ENCODE measurements at places on chromosomes 7 and 10.

DNA sequence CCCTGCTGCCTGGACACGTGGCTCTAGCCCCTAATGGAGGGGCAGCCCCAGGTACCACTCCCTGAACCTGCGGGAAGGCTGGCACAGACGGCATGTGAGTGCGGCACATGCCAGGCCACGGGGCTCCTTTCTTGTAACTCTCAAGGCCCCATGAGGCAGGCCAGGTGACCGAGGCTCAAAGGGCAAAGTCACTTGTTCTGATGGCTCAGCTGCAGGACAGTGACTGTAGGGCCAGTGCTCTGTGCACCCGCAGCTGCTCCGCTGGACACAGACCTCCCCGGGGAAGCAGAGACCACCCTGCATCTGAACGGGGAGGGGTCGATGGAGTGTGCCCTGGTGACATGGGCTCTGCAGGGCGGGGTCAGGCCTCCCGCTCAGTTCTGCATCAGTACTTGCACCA, 55.3 kb downstream of the PTPRE start:
- no peak for DNase-seq

DNA sequence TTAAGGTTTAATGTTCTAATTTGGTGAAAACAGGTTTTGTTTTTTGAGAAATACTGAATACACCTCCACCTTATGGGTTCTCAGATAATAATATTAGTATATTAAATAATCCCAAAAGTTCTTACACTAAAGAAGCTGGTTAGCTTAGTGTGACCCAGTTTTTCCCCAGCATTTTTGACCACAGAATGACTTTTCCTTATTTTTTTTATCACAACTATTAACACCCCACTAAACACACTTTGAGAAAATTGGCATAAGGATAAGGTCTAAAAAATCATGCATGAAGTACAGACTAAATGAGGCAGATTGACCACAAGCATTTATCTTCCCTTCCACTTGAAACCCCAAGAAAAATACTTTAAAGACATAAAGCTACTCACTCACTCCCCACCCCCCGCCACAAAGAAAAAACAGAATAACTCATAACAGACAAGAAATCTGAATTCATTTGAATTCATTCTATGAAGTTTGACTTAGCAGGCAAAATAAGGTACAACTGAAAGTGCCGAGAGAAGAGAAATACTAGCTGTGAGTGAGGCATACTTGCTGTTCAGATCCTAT, 49.7 kb upstream of the WNT16 start:
- no peak for DNase-seq

DNA sequence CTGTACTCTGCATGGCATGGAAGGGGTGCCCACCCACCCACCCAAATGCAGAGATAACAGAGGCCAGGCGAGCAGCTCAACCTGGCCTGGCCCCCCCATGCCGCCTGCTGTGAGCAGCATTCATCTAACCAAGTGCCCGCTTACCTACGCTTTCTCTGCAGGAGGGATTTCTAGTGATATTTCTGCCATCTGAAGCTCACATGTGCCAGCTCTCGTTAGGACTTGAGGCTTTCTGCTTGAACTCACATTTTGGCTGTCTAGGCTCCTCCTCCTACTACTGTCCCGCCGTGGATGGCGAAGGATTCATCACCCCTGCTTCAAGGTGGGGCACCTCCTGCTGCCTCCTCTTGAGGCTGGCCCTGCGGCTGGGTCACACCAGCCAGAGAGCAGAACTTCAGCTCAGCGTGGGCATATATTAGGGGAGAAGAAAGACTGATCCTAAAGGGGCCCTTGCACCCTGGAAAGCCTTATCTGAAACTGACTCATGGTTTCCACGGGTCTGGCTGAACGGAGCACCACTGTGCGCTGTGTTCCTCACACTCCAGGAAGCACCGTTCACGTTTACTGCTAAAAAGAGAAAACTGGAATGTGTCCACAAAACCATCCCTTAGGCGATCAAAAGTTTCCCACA, 45.5 kb downstream of the CTBP2 start:
- peak; percentile 62 for DNase-seq

DNA sequence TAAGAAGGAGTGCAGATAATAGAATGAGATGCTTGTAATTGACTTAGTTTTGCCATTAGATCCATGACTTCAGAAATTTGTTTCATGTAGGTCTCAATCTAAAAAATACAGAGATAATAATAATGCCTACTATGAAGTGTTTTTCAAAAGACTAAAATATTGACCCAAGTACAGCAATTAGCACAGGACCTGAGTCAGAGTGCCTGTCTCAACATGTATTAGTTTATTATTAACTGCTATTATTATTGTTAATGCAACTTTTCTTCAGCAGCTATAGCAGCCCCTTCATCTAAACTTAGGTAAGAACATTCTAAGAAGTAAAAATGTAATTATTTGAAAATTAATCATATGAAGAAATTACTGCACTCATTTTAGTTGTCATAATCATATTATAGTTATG, 82.9 kb upstream of the HGF start:
- no peak for DNase-seq

- no peak for DNase-seq
These were observed 61.5 kb downstream of the LANCL2 start for GRCh38 chr7:55426676-55427075.

DNA sequence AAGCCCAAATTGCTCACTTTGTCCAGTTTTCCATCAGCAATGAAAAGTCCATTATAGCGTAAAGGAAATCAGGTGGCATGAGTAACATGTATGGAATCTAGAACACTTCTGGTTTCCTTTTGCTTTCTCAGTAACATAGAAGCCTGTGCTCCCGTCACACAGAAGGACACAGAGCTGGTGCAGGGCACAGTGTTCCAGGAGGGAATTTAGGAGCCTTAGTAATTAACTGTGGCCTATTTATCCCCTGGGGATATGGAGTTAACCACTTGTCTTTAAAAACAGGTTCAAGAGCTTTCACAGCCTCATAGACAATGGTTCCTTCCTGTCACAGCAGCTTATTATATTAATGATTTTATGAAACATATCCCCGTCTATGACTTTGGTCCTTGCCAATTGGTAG, 189.9 kb downstream of the NEBL start:
- no peak for DNase-seq

GRCh38 chr7:332646-333392, 42.8 kb downstream of the FOXL3 start:
- DNase-seq = peak; percentile 89

DNA sequence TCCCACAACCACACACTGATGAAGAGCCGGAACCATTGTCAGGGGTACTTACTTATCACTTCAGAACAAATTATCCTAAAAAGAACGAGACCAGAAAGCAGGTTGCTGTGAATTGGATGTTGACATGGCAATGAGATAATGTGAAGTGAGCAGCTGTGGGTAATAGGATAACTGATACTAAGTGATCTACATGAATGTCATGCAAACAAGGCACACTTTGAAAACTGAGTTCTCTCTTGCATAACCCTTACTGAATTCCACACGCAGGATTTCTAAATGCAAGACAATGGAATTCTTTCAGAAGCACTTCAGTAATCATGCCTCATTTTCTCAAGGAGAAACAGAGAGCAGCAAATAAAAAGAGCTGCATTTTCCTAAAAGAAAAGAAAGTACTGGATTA, 242.5 kb upstream of the TMEM229A start:
- no peak for DNase-seq

DNA sequence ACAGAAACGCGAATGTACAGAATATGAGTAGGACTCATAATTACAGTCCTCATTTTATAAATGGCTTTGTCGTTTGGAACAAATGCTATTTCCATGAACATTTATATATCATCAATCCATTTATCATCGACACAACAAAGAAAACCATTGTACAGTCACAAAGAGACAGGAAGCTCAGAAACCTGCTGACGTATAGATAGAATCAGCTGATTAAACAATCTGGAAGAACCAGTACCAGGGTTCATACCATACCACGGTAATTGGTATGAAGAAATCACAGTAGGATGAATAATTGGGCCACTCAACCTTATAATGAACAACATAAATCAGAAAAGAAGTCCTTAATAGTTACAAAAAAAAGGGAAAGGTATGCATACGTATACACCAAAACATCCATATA, 295.0 kb downstream of the PARD3 start:
- no peak for DNase-seq

Data from body of pancreas (tissue), 4 donors.